Fibroblast of skin of left quadriceps (primary cell): ENCODE measurements at places on chromosomes 1 and 21.

DNA sequence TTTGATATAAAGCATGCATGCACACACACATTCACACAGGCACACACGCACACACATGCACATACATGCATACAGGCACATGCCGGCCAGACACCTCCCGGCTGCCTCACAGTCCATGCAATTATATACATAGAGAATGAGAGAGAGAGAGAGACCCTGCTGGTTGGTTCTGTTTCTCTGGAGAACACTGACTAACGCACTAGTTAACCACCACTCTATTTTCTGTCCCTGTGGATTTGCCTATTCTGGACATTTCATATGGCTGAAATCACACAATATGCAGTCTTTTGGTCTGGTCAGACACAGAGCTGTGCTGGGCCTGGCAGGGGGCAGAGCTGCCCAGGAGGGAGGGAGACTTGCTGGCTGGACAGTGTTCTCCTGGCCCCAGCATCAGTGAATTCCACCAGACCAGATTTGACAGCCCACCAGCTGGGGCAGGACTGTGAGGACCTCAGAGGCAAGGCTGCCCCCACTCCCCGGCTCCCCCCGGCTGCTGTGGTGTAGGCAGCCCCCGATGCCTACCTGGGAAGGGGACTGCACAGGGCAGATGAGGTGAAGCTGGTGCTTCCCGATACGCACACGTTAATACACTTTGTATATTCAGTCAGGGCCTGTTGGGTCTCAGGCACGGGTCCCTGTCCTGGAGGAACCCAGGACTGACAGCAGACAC lies 152.2 kb downstream of the NPHP4 start:
- no peak for DNase-seq

DNA sequence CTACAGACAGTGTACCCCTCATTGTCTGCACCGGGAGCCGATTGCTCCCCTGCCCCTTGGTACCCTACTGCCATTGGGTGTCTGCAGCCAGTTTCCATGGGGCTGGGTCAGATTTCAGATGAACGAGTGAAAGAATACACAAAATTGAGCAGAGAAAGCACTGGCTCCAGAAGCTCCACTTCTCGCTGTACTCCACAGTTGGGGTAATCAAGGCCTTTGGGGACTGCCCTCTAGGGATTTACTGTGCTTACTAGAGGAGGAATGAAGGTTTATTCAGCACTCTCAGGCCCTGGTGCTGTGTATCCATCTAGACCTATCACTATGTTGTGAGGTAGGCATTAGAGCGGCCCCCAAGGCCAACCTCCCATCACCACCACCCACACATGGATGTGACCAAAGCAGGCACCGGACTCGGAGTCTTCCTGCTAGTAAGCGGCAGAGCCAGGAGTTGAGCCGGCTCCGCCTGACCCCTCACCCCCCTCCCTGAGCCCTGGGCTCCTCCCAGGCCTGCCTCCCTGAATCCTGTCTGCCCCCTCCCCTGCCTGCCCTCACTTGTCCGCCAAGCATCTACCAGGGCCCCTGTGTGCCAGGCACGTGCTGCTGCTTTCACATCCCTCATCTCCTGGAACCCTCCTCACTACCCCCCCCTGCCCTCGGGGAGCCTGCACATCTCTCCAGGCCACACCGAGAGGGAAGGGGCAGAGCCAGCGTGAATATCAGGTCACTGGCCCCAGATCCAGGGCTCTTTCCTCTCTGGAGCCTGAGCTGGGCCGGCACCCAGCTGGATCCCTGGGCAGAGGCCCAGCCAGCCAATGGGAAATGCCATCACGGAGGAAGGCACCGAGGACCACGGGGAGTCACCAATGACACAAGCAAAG lies 23.3 kb downstream of the KCNN3 start:
- no peak for DNase-seq

DNA sequence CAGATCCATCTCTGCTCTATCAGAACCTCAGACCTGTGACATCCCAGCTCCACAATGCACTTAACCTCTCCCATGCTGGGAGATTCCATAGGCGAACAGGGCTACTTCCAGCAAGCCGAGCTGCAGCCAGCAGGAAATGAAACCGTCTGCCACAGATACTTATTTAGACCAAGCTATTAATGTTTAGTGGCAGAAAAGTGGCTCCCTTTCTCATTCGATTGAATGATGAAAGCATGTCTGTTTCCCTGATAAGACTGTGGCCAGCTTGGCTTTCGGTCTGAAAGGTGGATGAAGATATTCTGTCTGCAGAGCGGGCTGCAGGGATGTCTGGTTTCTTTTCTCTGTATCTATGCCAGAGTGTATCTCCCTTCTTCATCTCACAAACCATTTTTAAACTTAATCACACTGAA lies 146.4 kb downstream of the GREM2 start:
- no peak for DNase-seq

DNA sequence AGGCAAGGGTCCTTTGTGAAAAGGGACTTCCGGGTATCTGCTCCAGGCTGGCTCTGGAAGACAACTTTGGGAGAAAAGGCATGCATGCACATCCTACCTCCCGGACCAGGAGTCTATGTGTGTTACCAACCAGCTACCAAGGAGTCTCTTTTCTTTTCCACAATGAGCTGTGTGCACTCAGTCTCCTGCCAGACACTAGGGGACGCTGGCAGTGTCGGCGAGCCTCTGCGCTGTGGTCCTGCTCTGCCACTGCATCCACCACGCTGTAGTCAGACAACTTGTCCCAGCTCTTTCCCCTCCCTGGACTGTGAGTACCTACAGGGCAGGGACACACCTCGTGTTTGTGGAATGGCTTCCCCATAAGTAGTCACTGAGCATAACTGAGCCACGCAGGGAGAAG lies 5.1 kb upstream of the SSR2 start:
- peak; percentile 7 for DNase-seq

DNA sequence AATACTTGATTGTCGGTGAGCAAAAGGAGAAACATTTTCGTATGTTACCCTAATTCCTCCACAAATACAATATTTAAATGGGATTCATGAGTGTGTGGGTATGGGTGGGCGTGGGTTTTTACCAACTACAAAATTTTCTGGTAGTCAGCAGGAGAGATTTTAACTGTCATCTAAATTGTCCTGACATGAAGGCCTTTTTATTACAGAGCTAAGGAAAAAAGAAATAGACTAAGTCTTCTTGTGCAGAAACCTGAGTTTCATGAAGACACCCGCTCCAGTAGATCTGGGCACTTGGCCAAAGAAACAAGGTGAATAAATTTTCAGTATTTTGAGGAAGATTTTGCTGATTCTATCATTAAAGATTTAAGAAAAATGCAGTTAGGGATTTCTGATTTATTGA lies 752 bp downstream of the RGS18 start:
- DNase-seq: no peak

DNA sequence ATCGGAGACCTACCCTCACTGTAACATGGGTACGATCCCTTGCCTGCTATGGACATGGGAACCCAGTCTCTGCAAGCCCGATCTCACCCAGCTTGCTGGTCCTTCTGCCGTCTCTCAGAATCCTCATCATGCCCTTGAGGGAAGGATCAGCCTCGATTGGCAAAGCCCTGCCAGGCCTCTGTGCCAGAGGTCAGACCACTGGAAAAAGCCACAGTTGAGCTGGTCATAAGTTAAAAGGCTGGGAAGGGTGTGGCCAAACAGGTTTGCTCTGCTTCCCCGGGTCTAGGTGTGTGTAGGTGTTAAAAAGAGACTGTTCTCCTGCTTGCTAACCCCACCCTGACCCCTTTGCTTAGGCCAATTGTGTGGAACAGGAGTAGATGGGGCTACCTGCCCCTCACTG lies 19.5 kb upstream of the PADI3 start:
- DNase-seq: no peak

GRCh38 chr1:213876531-213876930 lies 111.2 kb upstream of the PROX1 start:
- DNase-seq: no peak

GRCh38 chr1:197859024-197859423 lies 43.4 kb upstream of the C1orf53 start:
- no peak for DNase-seq

GRCh38 chr1:179087665-179088064 lies 5.8 kb downstream of the TOR3A start:
- no peak for DNase-seq

DNA sequence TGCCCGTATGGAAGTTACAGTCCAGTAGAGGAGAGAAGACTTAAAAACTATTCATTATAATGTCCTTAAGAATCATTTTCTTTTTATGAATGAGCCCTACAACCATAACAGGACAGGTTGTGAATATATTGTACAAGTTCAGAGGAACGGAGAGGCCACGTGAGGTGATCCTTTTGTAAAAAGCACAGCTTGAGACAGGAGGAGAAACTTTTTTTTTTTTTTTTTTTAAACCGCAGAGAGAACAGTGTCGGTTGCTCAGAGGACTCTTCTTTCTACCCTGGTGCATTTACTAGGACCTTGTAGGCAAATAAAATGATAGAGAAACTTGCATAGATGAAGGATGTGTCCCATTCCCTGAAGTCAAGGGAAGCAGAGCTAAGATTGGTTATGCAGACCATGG lies 32.1 kb downstream of the DYRK1A start:
- DNase-seq: no peak

GRCh38 chr1:238772322-238772721 lies 614.0 kb upstream of the CHRM3 start:
- DNase-seq: no peak

DNA sequence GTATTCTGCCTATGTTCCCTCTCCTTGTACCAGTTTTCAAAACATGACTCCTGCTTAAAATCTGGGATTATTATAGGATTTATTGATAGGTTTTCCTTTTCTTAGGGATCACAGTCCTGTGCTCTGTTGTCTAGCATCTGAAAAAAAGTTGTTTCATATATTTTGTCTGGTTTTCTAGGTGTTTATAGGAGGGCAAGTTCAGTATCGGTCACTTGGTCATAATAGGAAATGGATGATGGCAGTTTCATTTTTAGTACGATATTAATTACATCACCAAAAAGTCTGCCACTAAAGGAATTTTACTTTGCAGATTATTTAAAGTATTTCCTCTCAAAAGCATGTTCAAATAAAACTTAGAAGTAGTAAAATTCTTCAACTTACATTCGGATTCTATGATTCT lies 94.4 kb downstream of the RASAL2 start:
- DNase-seq: no peak

GRCh38 chr1:60697204-60697994 lies 385.0 kb upstream of the NFIA start:
- peak; percentile 8 for DNase-seq

- DNase-seq: no peak
These were observed 33.8 kb downstream of the PLEKHA6 start for GRCh38 chr1:204325944-204326343.

GRCh38 chr1:8211883-8212579 lies 105.9 kb upstream of the SLC45A1 start:
- peak; percentile 98 for DNase-seq

- DNase-seq: no peak
These were observed 120.5 kb downstream of the RUNX1 start for GRCh38 chr21:34928637-34929036.

GRCh38 chr1:145927916-145928643 lies 796 bp upstream of the RBM8A start:
- DNase-seq: no peak

- peak; percentile 30 for DNase-seq
These were observed 7.6 kb downstream of the CLSTN1 start for GRCh38 chr1:9816199-9816598.

DNA sequence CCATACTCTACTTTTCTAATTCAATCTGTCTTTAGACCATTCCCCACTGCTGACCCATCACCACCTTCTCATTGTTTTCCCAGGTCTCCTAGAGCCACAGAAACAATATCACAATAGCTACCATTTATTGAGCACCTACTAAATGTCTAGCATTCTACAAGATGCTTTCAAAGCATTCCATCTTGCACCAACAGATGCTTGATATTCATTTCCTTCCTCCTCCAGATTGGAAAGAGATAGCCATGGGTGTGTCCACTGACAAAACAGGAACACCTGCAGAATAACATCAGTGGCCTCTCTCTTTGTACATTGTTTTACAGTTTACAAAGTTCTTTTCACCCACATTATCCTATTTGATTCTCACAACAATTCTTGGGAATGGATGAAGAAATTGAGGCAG lies 2.2 kb downstream of the RAB3B start:
- no peak for DNase-seq

DNA sequence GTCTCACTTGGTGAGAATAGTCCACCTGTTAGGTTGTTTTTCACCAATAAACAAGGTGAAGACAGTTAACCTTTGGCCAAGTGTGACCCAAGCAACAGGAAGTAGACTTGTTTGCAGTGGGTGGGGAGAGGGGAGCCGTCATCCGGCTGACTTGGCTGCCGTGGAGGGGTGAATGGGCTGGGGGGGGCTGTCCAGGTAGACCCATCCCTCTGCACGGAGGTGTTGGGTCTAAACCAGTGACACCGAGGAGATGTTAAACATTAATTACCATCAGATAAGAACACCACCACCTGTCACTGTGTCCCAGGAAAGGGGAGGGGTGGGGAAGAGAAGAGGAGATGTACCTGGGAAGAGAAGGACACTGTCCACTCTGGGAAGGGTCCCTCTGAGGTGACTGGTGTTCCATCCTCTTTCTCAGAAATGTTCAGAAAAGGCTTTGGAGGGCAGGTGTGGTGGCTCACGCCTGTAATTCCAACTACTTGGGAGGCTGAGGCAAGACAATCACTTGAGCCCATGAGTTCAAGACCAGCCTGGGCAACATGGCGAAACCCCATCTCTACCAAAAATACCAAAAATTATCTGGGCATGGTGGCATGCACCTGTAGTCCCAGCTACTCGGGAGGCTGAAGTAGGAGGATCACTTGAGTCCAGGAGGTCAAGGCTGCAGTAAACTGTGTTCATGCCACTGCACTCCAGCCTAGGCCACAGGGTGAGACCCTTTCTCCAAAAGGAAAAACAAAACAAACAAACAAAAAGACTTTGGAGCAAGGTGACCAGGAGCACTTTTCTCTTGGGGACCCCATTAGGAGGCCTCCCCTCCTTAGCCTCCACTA lies 6.7 kb upstream of the MYOM3 start:
- DNase-seq: no peak

DNA sequence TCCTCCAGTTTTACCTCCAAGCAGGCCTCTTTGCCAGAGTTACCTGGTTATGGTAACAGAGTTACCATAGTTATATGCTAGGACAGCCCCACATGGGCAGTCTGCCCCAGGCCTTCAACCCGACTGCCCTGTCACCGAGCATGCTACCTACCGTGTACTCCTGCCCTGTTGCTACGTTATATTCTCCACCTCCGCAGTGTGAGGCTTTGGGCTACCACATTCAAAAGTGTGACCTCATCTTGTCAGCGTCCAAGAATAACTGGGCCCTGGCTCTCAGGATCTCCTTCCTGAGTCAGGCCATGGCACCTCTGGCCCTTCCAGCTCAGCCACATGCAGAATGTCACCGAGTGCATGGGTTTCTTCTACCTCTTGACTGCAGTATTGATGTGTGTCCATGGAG lies 8.9 kb downstream of the MAPKAPK2 start:
- no peak for DNase-seq

DNA sequence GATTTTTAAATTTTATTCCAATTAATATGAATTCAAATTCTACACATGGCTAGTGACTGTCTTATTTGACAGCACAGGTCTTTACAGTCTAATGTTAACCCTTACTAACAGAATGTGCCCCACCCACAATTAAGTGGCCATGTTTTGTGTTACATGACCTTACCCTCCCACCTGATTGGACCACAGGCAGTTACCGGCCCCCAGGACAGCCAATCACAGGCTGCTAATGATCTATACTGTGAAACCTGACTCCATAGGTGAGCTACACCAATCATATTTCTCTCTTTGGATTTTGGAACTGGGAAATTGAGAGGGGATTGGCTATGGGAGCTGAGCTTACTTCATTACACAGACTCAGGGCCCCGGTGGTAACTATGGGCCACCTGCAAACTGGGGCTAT lies 27.5 kb downstream of the ZP4 start:
- DNase-seq: no peak
